NCI-H524 (cell line): ENCODE measurements at places on chromosomes 4 and X.
A peak's percentile ranks its signal among the peaks of the same experiment; 100 is the strongest.

DNA sequence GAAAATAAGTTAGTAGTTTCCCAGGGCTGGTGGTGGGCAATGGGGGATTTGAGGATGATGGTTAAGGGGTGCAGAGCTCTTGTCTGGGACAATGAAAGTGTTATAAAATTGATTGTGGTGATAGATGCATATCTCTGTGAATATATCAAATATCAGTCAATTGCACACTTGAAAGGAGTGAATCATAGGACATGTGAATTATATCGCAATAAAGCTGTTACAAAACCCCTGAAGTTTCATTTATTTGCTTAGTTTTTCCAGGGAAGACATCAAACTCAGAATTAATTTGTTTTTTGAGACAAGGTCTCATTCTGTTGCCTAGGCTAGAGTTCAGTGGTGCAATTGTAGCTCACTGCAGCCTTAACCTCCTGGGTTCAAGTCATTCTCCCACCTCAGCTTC lies 17.9 kb upstream of the YIPF6 start:
- DNase-seq, result no peak

DNA sequence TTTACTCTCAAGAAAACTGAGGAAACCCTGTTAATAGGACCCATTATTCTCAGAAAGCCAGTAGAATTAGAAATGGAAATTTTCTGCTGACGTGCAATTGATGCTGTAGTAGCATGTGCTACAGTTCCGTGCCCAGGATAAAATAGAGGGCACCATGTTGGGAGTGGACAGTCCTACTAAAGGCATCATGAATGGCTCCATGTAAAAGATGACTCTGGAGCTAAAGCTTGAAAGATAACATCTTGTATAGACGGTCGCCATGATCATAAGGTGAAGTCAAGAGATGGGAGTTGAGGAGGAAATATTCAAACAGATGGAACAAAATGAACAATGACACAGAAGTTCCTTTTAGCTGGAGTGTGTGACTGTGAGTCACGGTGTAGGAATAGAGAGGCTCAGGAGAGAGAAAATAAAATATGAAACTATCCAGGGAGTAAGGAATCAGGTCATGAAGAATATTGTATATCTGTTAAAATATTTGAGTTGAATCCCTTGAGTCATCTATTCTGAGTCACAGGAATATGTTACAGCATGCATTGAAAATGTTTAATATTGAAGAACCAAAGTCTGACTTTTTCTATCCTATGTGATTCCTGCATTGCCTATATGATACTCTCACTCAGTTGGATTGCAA lies 31.8 kb downstream of the ANXA10 start:
- DNase-seq, result no peak

GRCh38 chr4:138507522-138507921 lies 265.4 kb upstream of the SLC7A11 start:
- DNase-seq, result no peak

DNA sequence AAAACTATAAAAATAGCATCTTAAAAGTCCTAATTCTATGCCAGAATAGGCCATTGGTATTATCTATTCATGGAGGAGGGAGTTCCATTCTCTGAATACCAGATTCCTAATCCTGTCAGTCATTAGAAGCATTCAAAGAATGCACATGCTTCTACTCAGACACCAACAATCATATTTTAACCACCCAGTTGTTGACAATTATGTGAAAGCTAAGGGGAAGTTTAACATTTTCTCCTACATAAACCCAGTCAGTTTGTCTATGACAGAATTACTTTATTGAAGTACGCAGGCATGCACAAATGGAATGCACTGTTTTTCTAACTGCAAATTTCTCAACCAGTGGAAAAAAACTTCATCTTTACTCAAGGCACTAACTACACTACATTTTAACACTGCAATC lies 69.6 kb upstream of the MTNR1A start:
- no peak for DNase-seq

DNA sequence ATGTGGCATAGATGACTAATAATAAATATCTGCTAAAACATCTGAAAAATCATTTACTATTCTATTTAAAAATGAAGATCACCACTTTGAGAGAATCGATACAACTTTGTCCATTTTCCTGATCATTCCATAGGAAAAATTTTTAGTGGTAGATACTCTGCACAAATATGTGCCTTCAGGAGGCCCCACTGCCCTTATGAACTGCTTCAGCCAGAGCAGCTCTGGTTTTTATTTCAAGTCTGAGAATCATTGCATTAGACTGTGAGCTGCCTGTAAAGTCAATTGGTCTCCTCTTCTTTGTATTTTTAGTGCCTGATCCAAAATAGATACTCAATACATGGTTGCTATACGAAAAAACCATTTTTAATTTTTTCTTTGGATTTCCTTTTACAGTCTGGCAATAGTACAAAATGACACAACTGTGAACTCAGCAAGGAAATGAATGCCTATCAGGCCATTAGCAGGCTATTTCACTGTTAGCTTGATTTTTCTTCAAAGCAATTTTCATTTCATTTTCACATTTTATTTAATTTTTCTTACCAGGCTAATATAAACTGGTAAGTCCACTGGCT lies 69.1 kb downstream of the SHISA3 start:
- no peak for DNase-seq

DNA sequence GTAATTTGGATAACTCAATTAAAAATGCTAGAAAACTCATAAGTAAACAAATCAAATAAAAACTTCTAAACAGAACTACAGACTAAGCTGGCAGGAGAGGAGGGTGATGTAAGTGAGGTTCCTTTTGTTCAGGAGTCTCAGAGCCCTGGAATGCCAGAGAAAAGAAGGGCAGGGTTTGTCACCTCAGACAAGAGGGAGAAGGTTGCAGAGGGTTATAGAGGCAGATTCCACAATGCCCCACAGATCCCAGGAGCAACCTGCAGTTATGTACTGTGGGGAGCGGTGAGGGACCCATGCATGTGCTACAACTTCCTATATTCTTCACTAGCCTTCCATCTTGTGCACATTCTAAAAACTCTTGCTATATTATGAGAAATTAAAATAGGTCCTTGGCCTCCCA lies 129.7 kb downstream of the CFAP299 start:
- DNase-seq, result no peak

DNA sequence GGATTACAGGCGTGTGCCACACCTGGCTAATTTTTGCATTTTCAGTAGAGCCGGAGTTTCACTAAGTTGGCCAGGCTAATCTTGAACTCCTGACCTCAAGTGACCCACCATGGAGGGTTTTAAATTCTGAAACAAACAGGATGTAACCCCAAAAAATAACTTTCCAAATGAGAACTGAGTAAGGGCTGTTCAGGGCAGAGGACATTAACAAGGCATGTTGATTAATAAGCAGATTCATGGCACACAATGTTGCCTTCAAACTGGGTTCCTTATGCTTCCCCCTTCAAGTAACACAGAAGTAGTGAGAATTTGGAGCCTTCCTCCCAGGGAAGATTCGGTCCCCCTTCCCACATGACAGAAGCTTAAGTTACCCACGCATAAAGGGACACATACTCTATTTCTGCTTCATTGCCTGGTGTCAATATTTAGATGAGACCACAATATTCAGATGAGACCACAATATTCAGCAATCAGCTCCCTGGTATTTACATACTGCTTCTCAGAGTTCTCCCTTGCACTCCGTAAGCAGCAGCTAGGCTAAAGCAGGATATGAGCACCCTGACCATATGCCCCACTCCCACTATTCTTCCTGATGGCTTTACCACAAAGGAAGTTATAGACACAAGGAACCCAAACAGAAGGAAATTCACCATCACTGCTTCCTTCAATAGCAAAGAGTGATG lies 21.4 kb downstream of the GRSF1 start:
- DNase-seq, result no peak

DNA sequence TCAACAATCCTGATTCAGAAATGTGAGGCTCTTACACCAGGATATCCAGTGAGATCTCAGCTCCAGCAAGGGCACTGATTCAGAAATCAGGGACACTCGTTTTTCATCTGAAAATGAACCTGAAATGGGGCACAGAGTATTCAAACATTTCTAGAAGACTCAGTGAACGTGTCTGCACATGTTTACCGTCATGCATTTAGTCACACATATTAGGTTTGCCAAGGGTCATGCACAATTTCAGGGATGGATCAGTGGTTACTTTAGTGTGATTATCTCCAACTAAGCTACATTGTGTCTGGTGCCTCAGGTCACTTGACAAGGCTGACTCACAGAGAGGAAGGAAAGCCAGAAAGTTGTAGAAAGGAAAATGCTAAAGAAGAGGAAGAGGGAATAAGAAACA lies 33.6 kb upstream of the SPANXN2 start:
- no peak for DNase-seq

DNA sequence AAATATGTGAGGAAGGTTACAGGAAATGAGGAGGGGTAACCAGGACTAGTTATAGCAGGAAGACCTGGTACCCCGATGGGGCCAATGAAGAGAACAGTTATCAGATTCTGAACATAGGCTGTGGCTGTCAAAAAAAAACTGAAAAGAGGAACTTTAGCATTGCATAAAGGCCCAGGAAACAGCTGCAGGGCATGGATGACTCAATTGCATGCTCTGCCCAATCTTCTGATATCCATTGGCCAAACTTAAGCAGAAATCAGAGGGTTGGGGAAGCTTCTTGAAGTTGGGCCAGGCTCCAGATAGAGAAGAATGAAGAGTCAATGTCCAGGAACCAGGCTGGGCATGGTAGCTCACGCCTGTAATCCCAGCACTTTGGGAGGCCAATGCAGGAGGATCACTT lies 1222.4 kb upstream of the PRKX start:
- DNase-seq, result no peak

GRCh38 chr4:1596393-1596792 lies 87.7 kb downstream of the FAM53A start:
- DNase-seq, result no peak

DNA sequence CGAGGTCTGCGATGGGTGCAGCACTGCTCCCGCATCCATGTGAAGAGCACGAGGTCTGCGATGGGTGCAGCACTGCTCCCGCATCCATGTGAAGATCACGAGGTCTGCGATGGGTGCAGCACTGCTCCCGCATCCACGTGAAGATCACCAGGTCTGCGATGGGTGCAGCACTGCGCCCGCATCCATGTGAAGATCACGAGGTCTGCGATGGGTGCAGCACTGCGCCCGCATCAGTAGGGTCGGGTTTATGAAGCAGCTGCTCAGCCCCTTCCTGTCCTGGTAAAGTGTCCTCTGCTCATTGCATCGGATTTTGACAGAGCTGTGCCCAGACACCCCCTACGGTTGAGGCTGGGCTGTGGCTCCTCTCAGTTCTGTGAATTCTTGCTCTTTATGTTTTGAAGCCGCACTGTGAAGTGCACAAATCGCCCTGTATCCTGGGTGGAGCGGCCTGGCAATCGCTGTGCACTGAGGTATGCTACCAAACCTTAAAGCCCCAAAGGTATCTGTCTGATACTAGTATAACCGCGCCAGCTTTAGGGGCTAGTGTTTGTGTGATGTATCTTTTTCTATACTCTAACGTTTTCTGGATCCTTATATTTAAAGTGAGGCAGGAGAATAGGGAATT lies 98.7 kb downstream of the CPZ start:
- DNase-seq, result no peak

DNA sequence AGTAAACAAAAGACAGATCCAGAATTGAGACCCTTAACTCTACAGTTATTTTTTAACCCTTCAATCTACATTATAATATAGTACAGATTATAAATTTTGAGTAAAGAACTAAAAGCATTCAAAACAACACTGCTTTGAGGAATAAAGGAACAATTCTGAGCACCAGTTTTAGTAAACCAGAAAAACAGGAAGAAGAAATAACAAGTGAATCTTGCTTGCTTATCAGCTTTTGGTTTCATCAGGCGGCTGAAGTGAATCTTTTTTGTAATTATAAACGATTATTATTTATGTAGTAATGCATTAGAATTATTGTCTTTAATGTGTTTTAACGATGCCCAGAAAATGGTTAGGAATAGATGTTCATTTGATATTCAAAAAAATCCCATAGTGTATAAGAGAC lies 305.4 kb downstream of the ARAP2 start:
- DNase-seq, result no peak

GRCh38 chrX:48741834-48742233 lies 19.7 kb upstream of the GLOD5 start:
- DNase-seq, result no peak

GRCh38 chrX:71935476-71935875 lies 24.8 kb downstream of the NHSL2 start:
- DNase-seq, result peak; percentile 59

GRCh38 chr4:181819946-181820345 lies 423.3 kb upstream of the TENM3 start:
- no peak for DNase-seq

- DNase-seq, result no peak
These were observed 159.3 kb downstream of the SH3KBP1 start for GRCh38 chrX:19727887-19728648.

GRCh38 chr4:16194214-16194613 lies 32.1 kb downstream of the TAPT1 start:
- no peak for DNase-seq

GRCh38 chr4:168636506-168637196 lies 139.8 kb downstream of the PALLD start:
- DNase-seq, result no peak

GRCh38 chrX:51487960-51488267 lies 8.5 kb downstream of the NUDT11 start:
- no peak for DNase-seq

- no peak for DNase-seq
These were observed 637 bp upstream of the SYN1 start for GRCh38 chrX:47620303-47620685.

DNA sequence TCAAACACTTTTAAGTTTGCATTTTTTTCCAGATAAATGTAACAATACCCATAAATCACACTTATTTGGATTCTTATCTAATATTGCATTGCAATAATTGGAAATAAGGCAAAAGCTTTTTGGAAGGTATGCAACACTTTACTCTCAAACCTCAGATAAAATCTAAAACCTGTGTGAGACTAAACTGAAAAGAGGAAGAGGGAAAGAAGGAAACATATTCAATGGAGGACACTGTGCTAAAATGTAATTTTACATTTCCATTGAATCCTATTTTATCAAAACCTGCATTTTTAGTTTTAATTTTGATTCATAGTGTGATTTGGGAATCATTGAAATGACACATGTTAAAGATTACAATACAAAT lies 99.4 kb downstream of the HPGD start:
- DNase-seq, result no peak

DNA sequence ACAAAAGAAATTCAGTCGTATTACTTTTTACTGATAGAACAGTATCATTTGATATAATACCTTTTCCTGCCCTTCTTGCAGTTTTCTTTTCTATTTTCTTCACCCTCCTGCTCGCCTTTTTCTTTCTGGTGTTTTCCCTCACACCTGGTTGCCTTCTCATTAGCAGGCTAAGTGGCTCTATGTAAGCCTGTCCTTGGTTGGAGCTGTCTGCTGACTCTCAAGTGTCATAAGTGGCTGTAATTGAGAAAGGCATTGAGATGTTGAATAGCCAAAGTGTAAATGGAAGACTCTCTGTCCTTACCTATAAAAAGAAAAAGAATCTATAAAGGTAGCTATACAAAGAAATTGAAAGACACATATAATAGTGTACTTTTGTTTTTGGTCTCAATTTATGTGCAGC lies 180.7 kb downstream of the ADGRL3 start:
- DNase-seq, result peak; percentile 25

DNA sequence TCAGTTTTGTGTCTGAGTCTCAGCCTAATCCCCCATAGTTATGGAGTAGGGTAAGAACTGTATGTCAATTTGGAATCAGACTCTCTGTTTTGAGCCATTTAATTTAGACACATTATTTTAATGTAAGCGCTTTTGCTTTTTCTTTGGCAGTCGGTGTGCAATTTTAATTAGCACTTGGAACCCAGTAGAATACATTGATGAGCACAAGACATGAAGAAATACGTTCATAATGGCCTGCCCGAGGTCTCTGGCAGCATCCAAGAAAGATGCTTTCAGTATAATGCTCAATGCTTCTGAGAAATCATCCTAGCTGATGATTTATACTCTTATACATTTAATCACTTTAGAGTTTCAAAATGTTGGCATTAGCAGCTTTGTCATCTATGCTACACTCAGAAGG lies 8.9 kb upstream of the TAPT1 start:
- no peak for DNase-seq
